Adrenal gland (tissue), 19 donors: ENCODE measurements at places on chromosomes 16 and 17.

DNA sequence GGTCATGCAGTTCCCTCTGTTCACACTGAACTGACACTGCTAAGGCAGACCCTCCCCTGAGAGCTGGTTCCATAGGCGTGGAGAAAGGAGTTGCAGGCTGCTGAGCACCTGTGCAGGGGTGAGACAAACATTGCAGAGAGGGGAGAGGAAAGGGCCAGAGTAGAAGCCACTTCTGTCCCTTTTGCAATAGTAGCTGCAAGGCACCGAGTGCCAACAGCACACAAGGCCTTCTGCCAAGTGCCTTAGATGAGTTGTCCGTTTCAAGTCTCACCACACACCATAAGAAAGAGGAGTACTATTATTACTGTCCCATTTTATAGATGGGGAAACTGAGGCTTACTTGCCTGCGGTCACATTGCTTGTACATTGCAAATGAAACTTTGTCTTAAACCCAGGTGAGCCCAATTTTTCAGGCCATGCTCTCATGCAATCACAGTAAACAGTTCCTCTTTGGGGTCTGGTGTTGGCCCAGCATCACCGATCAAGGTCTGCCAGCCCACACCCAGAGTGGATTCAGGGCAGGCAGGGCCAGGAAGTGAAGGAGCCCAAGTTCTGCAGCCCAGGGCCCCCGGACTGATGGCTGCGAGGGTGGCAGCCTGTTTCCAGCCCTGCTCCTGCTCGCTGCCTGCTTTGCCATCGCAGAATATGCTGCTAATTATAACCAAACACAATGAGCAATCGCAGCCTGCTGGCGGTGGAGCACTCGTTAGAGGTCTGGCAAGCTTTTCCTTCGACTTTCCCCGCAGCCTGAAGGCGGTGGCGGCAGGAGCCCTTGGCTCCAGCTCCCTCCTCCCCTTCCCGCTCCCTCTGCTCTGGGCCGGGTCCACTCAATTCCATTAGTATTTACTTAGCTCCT, 36.8 kb upstream of the DYNLL2 start:
- DNase-seq: no peak

- DNase-seq: no peak
Observed at GRCh38 chr16:85363881-85364280, 249.2 kb upstream of the GSE1 start.

DNA sequence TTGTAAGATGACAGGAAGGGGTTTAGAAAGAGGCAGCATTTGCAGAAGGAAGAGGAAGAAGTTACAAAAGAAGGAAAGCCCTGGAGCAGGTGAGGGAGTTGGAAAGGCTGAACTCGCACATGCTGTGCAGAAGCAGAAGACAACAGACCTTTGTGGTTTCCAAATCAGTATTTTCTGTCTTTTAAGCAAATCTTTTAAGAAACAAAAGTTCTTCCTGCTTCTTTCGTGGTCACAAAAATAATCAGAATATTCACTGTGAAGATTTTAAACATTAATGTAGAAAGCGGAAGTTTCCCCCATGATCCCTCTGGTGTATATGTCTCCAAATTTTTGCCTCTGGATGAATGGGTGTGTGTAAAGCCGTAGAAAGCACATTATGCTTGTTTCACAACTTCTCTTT, 25.8 kb downstream of the ZNRF1 start:
- DNase-seq: no peak

- no peak for DNase-seq
Observed at GRCh38 chr17:47997586-47997985, 26.7 kb downstream of the CDK5RAP3 start.

- no peak for DNase-seq
Observed at GRCh38 chr17:67482764-67483163, 105.7 kb downstream of the PITPNC1 start.

DNA sequence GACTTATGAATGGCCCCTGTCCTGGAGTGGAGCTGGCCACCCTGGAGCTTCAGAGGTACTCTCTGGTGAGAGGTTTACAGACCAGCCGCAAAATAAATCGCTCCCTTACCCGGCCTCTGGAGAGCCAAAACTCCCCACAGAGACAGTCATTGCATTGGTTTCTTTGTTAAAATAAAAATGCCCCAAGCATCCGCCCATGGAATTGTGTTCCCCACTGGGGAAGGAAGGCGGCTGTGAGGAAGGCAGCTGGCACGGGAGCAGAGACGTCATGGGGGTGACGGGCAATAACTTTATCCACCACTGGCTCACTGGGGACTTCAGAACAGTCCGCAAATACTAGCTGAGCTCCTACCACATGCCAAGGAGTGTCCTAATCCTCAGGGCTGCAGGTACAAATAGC, 266.2 kb upstream of the FOXF1 start:
- no peak for DNase-seq

DNA sequence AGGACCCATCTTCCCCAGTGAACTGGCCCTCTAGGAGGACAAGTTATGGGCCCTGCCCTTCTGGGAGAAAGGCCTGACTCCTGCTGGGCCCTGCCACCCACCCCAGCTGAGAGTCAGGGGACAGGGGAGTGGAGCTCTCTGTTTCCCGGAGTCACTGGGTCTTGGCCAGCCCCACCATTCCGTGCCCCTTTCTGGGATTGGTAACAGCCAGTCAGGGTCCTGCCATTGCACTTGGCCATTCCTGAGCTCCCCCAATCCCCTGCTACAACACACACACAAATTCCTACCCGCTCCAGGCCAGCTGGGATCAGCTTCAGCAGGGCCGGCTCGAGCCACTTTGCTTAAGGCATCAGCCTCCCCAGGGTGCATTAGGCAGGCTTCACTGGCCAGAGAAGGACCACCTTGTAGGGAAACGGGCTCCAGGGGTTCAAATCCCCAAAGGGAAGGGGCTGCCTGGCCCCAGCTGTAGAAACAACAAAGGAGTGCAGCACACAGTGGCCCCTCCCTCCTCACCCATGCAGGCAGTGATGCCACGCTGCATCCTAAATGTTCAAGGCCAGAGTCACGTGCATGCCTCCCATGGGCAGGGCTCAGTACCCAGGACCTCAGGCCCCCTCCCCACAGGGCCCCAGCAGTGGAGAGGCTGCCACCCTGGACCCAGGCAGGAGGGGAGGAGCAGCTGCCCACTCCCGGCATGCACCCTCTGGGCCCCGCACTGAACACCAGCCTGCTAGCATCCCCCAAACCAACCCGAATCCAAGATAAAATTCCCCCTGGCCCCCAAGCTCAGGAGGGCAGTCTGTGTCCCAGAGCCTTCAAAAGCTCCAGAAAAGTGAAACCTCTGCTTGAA, 37.7 kb downstream of the C16orf78 start:
- DNase-seq: no peak

GRCh38 chr16:89166696-89167424, 4.7 kb upstream of the CDH15 start:
- DNase-seq: no peak

DNA sequence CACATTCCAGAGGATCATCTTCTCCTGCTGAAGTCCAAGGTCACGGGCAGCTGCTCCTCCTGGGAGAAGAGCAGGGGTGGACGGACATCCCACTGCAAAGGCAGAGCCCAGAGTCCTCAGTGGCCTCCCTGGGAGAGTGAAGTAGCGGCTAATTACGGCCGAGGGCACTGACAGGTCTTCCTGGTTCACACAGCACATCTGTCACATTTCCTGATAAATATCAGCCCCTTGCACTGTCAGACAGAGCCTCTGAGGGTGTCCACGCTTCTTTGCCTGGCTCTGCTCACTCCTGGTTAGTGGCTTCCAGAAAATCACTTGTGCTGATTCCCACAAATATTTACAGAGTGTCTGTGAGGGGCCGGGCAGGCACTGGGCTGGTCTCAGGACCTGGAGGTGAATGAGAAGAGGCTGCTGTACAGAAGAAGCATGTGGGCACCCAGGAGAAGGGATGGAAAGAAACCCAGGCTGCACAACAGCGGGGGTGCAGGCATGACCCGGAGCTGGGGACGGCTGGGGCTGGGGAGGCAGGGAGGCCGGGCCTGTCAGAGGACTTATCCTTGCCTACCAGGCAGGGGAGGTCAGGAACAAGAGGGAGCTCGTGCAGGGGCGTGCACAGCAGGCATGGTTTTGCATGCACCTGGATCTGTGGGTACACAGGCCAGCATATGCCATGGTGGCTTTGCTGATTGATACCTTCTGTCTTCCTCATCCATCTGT, 258.2 kb upstream of the TNRC6C start:
- no peak for DNase-seq

GRCh38 chr16:57707331-57707730, 12.7 kb downstream of the DRC7 start:
- no peak for DNase-seq

- no peak for DNase-seq
Observed at GRCh38 chr17:51407576-51407975, 147.2 kb downstream of the UTP18 start.

DNA sequence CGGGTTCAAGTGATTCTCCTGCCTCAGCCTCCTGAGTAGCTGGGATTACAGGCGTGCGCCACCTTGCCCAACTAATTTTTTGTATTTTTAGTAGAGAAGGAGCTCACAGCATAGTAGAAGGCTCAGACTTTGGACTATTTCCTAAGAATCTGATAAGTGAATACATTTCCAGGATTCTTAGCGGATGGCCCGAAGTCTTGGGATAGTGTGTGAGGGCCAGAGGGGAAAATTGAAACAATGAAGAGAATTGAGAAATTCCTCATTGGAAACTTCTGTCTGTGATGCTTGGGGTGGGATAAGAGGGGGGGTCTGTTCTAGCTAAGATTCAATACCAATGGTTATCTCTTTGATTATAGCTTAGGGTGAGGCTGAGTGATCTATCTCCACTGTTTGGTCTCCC, 183.3 kb downstream of the MSI2 start:
- DNase-seq: no peak

DNA sequence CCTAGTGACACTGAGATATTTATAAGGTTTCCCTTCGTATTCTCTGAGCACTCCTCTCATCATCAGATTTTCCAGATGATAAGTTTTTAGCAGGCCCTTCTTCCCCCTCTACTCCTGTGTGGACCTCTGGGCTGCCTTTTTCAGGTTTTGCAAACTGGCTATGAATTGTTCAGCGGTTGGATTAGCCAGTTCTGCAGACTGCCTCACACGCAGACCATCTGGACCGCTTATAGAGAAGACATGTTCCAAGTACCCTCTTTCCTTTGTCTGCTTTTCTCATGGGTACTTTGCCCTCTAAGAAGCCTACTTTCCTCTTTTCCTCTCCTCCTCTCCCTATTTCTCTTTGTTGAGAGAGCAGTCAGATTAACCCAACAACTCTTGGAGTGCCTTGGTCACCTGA, 111.6 kb downstream of the GRIN2A start:
- DNase-seq: no peak

DNA sequence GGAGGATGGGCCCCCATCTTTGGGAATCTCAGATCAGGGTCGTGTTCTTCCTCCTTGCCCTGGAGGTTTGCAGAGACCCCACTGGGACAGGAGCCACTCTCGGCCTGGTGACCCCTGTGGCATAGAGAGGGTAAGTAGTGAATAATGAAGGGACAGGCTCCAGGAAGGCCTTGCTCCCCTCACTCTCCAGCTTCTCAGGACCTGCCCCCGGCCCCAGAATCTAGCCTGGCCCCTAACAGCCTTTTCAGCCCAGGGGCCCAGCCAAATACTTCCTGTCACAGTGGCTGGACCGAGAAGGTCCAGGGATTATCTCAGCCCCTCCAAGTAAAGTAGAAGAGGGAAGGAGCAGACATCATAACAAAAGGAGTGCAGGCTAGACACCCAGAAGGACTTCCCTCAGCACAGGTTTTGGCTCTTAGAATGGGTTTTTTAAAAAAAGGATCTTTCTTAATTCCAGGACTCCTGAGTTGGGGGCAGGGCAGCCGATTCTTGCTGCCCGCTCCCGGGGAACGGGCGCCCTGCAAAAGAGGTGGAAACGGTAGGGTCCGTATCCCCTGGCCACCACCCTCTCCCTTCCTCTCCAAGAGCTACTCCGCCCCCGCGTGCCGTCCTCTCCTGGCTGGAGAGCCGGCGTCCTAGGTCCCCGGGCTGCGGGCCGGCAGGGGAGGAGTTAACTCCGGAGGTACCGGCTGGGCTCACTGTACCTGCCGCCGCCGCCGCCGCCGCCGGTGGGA, 559 bp upstream of the NXPH3 start:
- no peak for DNase-seq

DNA sequence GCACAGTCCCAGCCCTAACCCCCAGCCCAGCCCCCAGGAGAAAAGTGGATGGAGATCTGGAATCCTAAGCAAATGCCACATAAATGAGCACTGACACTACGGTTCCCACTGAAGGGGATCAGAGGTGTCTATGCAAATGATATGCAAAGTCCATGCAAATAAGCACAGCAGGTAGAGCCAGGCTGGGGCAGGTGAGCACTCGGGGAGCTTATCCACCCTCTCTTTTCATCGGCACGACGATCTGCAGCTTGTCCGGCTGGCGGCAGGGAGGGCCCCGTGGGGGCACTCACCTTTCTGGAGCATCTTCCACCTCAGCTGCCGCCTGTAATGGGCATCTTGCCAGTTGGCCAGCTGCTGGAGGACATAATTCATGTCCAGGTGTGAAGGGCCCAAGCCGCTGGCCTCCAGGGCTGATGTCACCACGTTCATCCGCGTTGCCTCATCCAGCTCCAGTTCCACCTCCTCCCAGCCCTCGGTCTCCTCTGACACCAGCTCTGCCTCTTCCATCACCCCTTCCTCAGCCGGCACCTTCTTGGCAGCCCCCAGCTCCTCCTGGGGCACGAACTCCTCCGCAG, 9.9 kb downstream of the HAP1 start:
- no peak for DNase-seq

DNA sequence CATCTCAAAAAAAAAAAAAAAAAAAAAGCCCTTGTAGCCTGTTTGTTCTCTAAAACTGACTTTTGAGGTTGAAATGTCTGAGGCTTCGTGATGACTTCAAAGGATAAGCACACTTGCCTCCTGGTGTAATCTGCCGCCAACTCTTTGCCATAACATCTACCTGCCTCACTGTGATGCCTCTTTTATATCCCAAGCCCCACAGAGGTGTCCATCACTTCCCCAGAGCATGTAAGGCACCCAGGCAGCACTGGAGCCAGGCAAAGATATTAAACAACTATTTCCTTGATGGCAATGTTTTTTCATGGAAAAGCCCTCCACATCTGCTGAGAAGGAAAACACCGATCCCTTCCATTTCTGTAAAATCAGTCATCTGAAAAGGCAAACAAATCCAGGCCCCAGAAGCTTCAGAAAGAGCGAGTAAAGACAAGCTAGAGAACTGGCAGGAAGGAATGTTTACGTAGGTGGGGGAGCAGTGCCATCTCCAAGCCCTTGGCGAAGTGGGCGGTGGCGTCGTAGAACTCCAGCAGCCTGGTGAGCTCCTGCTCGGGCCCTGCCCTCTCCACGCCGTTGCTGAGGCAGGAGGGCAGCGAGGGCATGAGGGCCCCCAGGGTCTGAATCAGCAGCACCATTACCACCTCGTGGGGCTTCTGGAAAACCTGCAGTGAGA, 28.6 kb downstream of the COG7 start:
- no peak for DNase-seq

- no peak for DNase-seq
Observed at GRCh38 chr17:27544350-27545131, 86.4 kb upstream of the LGALS9 start.

GRCh38 chr16:53646506-53646905, 57.2 kb downstream of the RPGRIP1L start:
- DNase-seq: no peak

- DNase-seq: no peak
Observed at GRCh38 chr17:75542229-75542628, 16.7 kb downstream of the LLGL2 start.

- no peak for DNase-seq
Observed at GRCh38 chr16:27918755-27919154, 144.8 kb downstream of the GSG1L start.
